ENCODE measurements at places on chromosomes 16 and 17.
A peak's percentile ranks its signal among the peaks of the same experiment; 100 is the strongest.

- peak; percentile 60 for DNase-seq
These were observed 527 bp downstream of the EIF5A start for GRCh38 chr17:7307686-7308624.

- DNase-seq, result no peak
These were observed 25.3 kb downstream of the TRPV3 start for GRCh38 chr17:3532106-3532858.

DNA sequence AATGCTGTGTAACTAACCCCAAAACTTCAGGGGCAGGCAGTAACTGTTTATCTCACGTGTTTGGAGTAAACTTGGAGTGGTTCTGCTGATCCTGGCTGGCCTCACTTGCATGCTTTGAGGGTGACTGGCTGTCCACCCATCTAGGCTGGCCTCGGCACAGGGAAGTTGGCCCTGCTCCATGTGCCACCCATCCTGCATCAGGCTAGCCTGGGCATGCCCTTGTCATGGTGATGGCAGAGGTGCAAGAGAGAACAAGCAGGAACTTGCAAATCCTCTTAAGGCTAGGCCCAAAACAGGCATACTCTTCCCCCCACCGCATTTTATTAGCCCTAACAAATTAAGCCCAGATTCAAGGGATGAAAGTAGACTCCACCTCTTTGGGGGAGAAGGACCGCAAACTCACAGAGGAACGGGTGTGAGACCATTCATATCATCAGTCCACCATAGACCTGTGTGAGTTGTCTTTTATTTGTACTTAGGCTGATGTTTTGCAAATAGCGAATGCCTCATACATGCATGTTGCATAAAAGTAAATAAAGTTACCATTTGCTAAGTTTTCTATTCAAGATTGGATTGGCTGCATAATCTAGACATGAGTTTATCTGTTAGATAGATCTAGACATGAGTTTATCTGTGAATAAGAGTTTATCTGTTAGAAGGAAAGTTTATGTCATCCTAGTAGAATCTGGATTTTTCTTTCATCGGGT lies 221.0 kb downstream of the CCDC182 start:
- no peak for DNase-seq

- no peak for DNase-seq
These were observed 540.8 kb upstream of the HSBP1 start for GRCh38 chr16:83266848-83267553.

DNA sequence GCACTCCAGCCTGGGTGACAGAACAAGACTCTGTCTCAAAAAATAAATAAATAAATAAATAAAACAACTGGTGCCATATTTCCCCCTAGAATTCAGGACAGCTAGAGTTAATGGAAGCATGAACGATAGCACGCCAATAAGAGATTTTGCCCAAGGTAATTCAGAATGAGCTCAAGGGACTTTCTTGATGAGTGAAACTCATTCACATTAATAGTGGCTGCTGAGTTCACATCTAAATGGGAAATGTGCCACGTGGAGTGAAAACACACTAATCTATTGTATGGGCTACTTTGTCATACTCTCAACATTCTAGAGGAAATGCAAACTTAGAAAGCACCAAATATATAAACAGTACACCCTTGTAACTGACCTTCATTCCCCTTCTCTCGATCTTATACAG lies 47.4 kb upstream of the PSMD7 start:
- DNase-seq, result no peak

GRCh38 chr17:64009571-64010402 lies 10.6 kb downstream of the ICAM2 start:
- DNase-seq, result no peak

DNA sequence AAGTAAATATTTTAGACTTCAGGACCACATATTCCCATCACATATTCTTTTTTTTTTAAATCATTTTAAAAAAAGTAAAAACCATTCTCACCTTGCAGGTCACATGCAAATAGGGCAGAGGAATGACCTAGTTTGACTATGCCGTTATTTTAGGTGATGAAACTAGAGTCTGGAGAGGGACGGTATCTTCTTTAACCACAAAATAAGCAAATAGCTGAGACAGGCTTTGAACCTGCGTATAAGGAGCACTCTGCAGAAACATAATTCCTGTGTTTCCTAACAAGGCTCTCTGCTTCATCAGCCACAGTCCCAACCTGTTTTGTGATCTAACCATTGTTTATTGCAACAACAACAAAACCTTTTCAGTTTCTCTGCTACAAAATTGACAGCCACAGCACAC lies 121.5 kb downstream of the PCTP start:
- DNase-seq, result no peak

- DNase-seq, result no peak
These were observed 1.6 kb upstream of the ASPA start for GRCh38 chr17:3474212-3474611.

DNA sequence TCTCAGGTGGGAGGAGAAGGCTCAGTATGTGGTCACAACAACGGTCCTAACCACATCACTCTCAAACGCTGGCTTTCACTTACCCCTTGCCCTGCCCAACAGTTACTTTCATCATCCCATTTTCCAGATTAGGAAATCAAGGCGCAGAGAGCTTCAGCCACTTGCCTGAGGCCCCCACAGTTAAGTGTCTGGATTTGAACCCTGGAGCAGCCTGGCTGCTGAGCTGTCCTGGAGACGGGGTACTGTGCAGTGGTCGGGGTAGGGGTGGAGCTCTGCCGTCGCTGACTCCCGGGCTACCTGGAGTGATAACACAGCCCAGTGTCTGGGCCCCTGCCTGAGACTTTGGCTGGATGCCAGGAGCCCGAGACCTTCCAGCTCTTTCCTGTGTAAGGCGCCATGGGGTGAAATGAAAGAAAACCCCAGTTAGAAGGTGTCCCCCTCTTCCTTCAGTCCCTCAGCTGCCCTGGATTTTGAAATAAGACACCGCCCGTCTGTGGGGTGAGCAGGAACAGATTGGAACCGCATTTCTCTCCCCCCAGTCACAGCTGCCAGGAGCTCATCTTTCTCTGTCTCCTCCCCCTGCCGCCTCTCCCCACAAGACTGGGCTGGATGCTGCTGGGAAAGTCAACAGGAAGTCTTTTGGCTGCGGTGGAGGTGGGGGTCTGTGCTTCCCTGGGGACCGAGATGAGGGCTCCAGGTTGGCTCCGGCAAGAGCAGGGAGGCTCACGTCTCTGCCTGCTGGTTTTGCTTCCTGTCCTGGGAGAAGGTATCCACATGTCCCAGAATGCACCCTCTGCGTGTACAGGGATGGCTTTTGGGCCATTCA lies 280.2 kb downstream of the SEC14L1 start:
- peak; percentile 51 for DNase-seq

- DNase-seq, result peak; percentile 15
These were observed 160.1 kb downstream of the MAP2K4 start for GRCh38 chr17:12180644-12181261.

DNA sequence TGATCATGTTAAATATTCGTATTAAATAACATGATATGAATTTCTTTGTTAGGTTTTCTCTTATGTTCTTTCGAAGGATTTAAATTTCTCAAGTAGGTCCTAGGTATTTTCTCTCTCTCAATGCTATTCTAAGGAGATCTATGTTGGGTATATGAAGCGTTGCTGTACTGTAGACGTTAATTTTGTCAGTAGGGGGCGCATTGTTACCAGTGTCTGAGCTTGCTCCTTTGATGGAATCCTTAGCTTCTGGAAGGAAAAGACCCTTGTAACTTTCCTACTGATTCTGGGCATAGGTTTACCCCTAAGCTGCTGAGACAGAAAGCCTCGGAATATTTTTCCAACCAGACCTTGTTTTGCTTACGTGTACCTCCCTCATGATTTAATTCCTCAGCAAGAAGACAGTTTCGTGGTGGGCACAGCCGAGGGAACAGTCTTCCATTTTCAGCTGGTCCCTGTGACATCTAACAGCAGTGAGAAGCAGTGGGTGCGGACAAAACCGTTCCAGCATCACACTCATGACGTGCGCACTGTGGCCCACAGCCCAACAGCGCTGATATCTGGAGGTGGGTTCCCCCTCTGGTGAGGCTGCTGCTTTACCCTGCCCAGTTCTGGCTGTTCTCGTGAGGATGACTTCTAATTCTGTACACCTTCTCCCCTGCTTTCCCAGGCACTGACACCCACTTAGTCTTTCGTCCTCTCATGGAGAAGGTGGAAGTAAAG lies 17.9 kb downstream of the UTP4 start:
- DNase-seq, result peak; percentile 29

DNA sequence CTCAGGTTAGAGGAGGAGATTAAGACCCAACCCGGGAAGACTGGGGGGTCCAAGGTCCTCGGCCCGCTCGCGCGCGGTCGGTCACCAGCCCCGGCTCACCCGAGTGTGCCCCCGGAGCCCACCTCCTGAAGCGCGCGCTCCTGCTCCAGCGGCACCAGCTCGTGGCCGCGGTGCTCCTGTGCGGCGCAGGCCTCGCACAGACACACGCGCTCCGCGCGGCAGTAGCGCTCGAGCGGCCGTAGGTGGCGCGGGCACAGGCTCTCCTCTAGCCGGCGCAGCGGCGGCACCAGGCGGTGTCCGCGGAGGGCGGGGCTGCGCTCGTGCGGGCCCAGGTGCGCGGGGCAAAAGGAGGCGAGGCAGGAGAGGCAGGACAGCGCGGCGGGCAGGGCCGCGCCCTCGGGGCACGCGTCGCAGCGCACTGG lies 618 bp downstream of the TRIM47 start:
- peak; percentile 71 for DNase-seq

GRCh38 chr17:38720941-38721340 lies 9.2 kb upstream of the CISD3 start:
- no peak for DNase-seq

GRCh38 chr16:20401066-20401465 lies 3.5 kb downstream of the PDILT start:
- no peak for DNase-seq

- no peak for DNase-seq
These were observed 23.8 kb downstream of the LITAF start for GRCh38 chr16:11562941-11563340.

DNA sequence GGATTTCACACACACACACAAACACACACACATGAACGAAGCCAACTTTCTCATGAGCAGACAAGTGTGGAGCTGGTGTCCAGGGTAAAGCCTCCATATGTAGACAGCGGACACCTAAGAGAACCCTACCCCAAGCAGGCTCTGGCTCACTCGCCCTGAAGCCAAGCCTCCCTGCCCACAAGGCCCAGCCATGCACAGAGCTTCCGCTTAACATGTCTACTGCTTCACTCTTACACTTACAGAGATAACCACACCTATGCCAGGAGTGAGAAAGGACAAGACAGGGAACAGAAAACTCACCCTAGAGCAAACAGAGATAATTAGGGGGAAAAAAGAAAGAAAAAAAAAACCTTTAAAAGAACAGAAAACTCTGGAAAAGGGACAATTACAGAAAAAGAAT lies 67.5 kb downstream of the CYTH1 start:
- no peak for DNase-seq

DNA sequence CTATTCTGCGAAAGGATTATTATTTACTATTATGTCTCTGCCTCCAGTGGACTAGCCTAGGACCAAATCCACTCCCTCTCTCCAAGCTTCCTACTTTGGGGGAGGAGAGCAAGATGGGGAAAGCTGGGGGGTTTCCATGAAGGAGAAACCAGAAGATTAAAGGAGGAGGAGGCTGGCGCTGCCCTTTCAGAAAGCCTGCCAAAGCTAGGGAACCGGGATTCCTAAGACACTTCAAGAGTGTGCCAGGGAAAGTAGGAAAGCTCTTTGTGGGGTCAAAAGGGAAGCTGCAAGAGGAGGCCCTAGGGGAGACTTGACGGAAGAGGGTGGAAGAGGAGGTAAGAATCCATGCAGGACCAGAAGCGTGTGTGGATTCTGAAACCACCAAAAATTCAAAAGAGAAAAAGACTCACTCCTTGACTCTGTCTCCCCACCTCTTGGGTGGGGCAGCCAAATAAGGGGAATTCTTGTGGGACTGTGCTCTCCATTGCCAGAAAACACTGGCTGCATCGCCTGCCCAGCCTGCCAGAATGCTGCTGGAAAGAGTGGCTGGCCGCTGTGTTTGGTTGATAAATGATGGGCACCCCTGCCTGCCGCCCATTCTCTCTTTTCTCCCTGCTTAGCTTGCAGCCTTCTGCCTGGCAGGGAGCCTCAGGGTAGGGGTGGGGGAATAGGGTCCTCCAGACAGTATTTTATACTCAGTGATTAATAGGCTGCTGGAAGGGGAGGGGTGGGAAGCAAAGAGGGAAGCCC lies 11.8 kb upstream of the KAT7 start:
- no peak for DNase-seq

- DNase-seq, result no peak
These were observed 1178.3 kb downstream of the CDH11 start for GRCh38 chr16:63943566-63943965.

DNA sequence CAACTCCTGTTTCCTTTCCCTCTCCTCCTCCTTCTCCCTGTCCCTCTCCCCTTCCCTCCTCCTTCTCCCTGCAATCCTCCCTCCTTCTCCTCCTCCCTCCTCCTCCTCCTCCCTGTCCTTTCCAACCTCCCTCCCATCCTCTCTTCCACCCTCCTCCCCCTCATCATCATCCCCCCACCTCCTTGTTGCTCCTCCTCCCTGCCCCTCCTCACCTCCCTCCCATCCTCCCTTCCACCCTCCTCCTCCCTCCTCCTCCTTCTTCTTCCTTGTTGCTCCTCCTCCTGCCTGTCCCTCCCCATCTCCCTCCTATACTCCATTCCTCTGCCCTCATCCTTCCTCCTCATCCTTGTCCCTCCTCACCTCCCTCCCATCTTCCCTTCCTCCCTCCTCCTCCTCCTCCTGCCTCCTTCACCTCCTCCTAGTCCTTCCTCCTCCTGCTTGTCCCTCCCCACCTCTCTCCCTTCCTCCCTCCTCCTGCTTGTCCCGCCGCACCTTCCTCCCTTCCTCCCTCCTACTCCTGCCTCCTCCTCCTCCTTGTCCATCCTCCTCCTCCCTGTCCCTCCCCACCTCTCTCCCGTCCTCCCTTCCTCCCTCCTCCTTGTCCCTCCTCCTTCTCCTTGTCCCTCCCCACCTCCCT lies 222.5 kb downstream of the IRF8 start:
- no peak for DNase-seq

GRCh38 chr16:72129976-72130656 lies 36.5 kb downstream of the DHX38 start:
- no peak for DNase-seq

GRCh38 chr17:44780845-44781480 lies 22.2 kb downstream of the ADAM11 start:
- no peak for DNase-seq

DNA sequence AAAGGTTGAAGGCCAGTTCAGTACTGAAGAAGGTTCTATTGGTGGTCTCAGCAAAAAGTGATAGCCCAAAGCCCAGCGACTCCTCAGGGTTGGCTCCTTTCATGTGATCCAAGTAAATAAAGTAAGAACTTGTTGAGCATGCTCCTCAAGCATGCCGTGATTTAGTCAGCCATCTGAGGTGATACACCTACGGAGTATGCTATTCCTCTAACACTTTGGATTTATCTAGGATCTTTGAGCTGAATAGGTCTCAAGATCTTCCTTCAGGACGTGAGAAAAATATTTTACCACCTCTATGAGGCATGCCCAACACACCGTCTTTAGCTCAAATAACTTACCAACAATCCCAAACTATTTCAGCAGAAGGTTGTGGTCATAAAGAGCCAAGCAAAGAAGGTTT lies 153.3 kb upstream of the CORO6 start:
- no peak for DNase-seq

GRCh38 chr16:3254309-3254708 lies 2.1 kb downstream of the MEFV start:
- DNase-seq, result no peak

GRCh38 chr16:20621406-20621805 lies 45.2 kb upstream of the ACSM2B start:
- DNase-seq, result no peak

- DNase-seq, result no peak
These were observed 11.8 kb upstream of the SECTM1 start for GRCh38 chr17:82345151-82345976.
